ENCODE measurements at places on chromosomes 13 and 19.
A peak's percentile ranks its signal among the peaks of the same experiment; 100 is the strongest.

DNA sequence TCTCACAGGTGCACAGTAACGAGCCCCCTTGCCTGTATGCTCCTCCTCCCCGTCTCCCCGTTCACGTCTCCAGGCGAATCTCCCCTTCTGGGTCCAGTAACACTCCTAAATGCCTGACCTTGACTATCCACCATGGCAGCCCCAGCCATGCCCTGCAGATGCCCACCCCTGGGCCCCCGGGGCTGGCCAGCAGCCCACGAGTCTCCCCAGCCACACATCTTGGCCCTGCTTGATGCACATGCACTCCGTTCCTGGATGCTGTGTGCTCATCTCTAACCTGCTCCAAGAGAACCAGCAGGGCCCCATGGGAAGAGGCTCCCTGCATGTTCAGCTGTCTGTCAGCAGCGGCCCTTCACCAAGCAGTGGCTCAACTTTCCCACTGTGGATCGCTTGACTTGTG, 32.0 kb downstream of the HPN start:
- no peak for DNase-seq

- DNase-seq, result no peak
These were observed 1222.3 kb upstream of the SLC10A2 start for GRCh38 chr13:104288496-104288895.

- no peak for DNase-seq
These were observed 247.7 kb upstream of the SLITRK1 start for GRCh38 chr13:84129966-84130365.

DNA sequence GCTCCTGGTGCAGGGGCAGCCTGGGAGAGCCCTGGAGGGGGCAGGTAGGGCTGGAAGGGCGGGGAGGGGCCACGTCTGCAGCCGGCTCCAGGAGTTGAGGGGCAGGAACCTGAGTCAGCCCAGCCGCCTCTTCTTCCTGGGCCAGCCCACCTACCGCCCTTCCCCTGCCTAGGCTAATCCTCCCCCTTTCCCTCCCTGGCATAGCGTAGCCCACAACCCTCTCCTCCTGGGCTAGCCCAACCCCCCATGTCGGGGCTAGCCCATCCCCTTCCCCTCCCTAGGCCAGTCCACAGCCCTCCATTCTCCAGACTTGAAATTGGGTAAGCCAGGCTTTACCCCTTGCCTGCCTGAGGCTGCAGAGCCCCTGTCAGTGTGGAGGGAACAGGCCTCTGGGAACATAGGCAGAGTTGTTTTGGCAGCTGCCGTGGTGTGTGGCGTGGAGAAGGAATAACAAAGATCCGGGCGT, 20.6 kb upstream of the WDR18 start:
- DNase-seq, result no peak

DNA sequence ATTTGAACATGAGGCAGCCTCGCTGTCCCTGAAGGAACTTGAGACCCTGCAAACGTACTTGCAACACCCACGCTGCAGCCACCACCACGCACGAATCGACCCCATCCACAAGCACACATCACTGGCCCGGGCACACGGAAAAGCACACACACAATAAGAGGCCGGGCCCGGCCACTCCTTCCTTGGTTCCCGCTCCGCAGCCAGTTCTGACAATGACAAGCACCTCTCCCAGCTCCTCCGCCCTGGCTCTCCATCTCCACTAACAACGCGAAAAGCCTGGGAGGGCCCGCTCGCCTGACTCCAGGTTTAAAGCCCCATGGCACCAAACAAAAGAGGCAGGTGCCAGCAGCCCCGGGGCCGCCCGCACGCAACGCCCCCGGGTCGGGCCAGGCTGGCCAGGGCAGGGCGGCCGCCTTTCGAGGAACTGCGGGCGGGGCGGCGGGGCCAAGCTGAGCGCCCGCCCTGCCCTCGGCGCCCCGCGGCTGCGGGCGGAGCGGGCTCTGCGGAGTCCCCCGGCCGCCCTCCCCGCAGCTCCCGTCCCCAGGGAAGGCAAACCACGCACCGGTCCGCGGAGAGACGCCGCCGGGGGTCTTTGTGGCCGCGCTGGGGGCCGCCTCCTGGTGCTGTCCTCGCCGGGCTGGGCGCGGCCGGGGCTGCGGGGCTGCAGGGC, 495 bp downstream of the DCLK1 start:
- peak; percentile 15 for DNase-seq

GRCh38 chr13:59479629-59480028, 684.1 kb downstream of the DIAPH3 start:
- DNase-seq, result peak; percentile 25

- no peak for DNase-seq
These were observed 1229.0 kb downstream of the PCDH9 start for GRCh38 chr13:66001140-66001539.

GRCh38 chr13:44191504-44192171, 182.0 kb upstream of the SERP2 start:
- DNase-seq, result peak; percentile 85

DNA sequence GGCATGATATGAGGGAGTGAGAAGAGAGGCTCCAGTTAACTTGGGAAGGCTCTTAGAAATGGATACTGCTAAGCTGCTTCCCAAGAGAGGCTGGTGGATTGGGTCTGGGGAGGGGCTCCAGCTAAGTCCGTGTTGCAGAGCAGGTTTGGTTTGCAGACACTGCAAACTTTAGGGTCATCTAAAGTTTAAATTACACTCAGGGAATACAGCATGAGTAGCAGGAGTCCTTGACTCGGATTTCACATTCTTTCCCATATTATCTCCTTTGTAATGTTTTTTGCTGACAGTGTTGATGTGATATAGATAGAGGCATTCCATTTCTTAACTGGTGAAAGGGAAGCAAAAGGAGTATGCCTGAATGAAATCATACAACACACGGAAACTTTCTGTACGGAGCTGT, 31.9 kb downstream of the SGCG start:
- DNase-seq, result no peak

DNA sequence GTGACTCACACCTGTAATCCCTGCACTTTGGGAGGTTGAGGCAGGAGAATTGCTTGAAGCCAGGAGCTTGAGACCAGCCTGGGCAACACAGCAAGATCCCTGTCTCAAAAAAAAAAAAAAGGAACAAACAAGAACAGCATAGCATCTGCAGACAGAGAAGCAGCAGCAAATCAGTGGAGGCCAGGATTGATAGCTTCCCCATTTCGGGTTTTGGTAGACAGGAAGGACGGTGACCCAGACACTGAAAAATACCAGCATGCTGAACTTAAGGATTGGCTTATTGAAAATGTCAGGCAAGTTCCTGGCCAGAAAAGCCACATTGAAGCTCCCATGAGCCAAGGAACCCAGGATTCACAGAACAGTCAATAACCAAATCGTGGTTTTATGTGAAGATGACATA, 3.0 kb downstream of the ZNF490 start:
- DNase-seq, result no peak

- no peak for DNase-seq
These were observed 19.8 kb downstream of the SLC25A42 start for GRCh38 chr19:19083413-19084178.

DNA sequence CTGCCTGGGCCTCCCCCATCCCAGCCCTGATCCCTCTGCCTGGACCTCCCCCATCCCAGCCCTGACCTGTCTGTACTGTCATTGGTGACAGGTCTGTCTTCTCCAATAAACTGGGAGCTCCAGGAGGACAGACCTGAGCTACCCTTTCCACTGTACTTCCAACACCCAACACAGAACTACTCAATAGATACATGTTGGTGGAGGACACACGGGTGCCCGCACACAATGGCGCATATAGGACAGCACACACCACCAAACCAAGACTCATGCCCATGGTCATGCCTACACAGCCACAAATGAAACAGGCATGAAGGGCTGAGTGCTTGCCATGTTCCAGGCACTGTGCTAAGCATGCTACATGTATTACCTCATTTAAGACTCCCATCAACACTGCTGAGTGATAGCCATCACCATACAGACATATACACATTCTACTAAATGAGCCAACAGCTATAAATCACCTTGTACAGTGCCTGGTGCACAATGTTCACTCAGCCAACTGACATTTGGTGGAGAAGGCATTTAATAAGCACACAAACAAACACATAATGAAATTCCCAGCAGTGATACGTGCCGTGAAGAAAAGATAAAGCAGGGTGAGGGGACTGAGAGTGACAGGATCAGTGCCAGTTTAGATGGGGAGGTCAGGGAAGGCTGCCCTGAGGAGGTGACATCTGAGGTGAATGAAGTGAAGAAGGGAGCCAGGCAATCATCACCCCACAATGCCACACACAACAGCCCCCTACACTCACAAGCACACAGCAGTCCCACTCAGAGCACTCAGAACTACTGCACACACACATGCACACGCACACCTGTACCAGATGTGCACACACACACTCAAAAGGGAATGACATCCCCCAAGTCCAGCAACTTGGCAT, 857 bp downstream of the POU2F2 start:
- no peak for DNase-seq

DNA sequence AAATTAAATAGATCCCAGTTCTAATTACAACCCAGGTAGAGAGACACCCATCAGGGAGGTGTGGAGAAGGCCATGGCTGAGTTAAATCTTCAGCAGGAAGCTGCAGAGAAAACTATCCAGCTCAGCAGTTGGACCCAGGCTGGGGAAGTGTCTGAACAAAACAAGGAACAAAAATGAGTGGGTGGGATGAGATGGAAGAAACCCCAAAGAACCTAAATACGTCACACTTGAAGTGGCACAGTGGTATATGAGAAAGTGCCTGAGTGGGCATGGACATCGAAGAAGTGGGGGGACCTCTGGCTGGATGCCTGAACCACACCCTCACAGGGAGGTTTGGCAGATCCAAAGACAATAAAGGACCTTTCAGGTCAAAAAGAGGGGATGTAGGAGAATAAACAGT, 3.5 kb upstream of the EPHX3 start:
- DNase-seq, result no peak

DNA sequence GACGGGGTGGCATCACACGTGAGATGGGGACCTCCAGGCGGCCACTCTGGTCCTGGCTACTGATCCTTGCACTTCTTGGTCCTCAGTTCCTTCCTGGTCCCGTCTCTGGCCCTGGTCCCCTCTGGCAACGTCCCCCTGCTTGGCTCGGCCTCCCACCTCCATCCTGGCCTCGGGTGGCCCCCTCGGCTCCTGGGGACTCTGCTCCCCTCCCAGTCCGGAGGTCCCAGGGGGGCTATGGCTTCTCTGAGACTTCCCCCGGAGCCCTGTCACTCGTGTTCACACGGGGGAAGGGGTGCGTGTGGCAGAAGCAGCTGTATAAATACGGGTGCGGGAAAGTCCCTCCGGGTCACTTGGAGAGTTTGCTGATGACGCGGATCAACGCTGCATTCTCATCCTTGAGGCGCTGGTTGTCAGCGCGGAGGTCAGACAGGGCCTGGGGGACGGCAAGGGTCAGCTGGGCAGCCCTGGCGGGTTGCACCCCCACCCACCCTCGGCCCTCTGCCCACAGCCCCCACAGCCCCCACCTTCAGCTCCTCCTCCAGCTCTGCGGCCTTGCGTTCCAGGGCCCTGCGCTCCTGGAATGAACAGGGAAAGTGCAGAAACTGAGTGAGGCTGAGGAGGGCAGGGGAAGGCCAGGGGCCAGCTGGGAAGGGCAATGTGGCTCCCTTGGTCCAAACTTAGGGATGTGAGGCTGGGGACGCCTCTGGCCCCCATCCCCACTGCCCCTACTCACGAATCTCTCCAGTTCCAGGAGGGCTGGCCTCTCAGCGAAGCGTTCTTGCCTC, 15.6 kb downstream of the EPS8L1 start:
- DNase-seq, result no peak

DNA sequence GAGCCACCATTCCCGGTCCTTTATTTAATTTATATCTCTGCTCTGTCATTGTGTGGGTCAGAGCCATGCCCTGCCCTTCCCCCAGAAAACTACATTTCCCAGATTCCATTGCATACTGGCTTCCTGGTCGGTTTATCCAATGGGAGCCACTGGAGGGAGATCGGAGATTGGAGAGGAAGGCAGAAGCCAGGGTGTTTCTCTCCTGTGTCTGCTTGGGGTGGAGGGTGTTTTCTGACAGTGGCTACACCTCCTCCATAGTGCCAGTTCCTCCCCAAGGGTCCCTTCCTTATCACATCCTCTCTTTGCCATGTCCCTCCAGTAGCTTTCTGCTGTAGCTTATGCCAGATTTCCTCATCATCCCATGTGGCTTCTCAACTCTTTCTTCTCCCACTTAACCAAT, 19.0 kb downstream of the OLFM2 start:
- peak; percentile 70 for DNase-seq

- DNase-seq, result peak; percentile 50
These were observed at the start of gene KCNRG for GRCh38 chr13:50015258-50015657. TSS of gene KCNRG (plus strand) at chr13:50015444. CDS start at chr13:50015494, 50 bp downstream.

- DNase-seq, result no peak
These were observed 203.4 kb upstream of the ZNF536 start for GRCh38 chr19:30168760-30169159.

GRCh38 chr19:18659281-18660050, 22.6 kb downstream of the KLHL26 start:
- peak; percentile 53 for DNase-seq

DNA sequence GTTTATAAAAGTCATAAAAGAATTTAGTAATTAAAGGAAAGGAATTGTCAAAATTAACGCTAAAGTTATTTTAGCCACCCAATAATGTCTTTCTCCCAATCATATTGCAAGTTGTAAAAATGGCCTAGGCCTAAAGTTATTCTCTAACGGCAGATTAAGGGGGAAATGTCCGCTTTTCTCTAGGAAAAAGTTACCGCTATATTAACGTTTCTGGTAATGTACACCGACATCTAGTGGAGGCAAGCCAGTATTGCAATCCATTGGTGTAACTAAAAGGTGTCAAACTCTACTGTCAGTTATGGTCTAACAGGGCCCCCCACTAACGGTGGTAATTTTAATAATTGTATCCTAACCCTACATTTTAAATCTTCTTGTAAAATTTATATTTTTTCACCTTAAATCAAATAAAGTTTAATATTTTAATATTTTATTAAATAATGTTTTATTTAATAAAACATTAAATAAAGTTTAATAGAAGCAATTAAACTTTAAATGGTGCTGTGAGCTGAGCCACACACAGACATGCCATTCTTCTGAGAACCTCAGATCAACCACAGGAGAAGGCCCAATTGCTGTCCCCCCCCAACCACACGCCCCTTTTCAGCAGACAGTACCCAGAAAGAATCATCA, 35.9 kb upstream of the ZSCAN5A start:
- DNase-seq, result peak; percentile 61

DNA sequence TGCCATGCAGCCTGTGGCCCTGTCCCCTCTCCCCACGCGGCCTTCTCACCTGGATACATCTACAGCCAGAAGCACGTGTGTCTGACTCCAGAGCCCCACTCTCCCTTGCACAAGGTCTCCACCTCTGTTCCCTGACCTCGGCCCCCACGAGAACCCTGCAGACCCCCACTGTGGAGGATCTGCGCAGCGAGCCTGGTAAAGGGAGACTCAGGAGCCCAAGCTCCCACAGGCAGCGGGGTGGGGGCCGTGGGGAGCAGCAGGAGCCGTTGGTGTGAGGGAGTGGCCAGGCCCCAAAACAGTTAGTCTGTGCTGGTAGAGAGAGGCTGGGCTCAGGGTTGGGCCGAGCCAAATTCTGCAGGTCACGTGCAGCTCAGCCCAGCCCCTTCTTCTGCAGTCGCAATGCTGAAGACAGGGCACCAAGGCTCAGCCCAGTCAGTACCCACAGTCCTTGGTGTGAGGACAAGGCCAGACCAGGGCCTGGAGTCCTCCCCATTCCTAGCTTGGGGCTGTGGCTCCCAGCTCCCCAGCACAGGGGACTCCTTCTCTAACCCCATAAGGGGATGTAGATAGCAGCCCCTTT, 28.7 kb upstream of the SLC7A10 start:
- DNase-seq, result no peak

Measured in cardiac fibroblast (primary cell).